GM06990 (cell line): ENCODE measurements at places on chromosomes 3 and 15.

GRCh38 chr15:86165265-86166211, 85.9 kb downstream of the AGBL1 start:
- DNase-seq = no peak

- DNase-seq = no peak
Measured at GRCh38 chr3:95424279-95424678, 1361.4 kb downstream of the NSUN3 start.

DNA sequence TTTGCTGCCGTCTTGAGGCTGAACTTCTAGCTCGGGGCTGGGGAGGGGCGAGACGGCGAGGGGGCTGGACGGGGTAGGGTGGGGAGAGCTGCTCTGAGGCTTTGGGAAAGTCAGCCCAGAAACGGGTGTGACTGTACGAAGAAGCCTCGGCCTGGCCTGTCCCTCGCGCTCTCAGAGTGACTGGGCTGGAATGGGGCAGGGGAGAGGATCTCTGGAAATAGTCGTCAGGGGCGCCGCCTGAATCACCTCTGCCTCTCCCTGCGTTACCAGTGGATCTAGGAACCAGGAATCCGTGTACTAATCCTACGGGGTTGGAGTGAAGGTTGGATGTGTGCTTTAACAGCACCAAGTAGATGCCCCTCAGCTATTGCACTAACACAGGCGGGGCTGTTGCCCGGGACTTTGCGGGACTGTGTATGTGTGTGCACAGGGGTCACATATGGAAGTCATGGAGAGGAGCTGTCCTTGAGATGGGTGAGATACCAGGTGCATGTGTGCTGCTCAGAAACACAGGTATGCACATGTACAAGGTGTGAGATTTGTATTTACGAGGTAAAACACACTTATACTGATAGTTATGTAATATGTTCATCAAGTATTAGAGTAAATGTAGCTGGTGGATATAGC, 591 bp downstream of the FOXL2NB start:
- no peak for DNase-seq

GRCh38 chr15:73338058-73338457, 30.7 kb downstream of the HCN4 start:
- no peak for DNase-seq

- DNase-seq = no peak
Measured at GRCh38 chr3:57980416-57980815, 27.8 kb upstream of the FLNB start.

- no peak for DNase-seq
Measured at GRCh38 chr3:30611613-30612436, 5.4 kb downstream of the TGFBR2 start.
